ENCODE measurements at places on chromosomes 13 and 19. TPM values are rescaled to one million over a fixed set of nuclear protein-coding genes. Genes with fewer than 3 reads are reported as not detected.

Gene WDR88
- total RNA-seq: not detected

Gene HPN
- not detected for total RNA-seq

Gene ZNF653
- 3.6 TPM for total RNA-seq

Gene RGS9BP
- 0.59 TPM for total RNA-seq

Gene SIX5
- total RNA-seq: 7.6 TPM

Gene ZNF112
- 9.2 TPM for total RNA-seq

Gene CRB3
- total RNA-seq: not detected

Gene CEACAM3
- not detected for total RNA-seq

Gene KLHL1
- total RNA-seq: not detected

Gene HDGFL2
- total RNA-seq: 37.7 TPM

Gene CYP4F3
- total RNA-seq: not detected

Gene IRGC
- not detected for total RNA-seq

Gene HCST
- total RNA-seq: 1.2 TPM

Gene DACT3
- total RNA-seq: 2.2 TPM

Gene FCER2
- not detected for total RNA-seq

Gene ANGPTL8
- total RNA-seq: not detected

Gene LIM2
- not detected for total RNA-seq

Gene STX10
- 73.0 TPM for total RNA-seq

Gene DPF1
- total RNA-seq: 2.4 TPM

Gene ZNF556
- not detected for total RNA-seq

Gene SLC25A23
- total RNA-seq: 53.7 TPM

Gene NLRP7
- total RNA-seq: not detected

Gene PAN3
- total RNA-seq: 18.5 TPM

Gene IZUMO2
- total RNA-seq: not detected

Gene MAST3
- 5.9 TPM for total RNA-seq

Gene PSG3
- total RNA-seq: not detected

Gene LYPD5
- 1.2 TPM for total RNA-seq

Gene UFM1
- 143 TPM for total RNA-seq

Gene PABPC3
- 0.32 TPM for total RNA-seq

Gene PROZ
- not detected for total RNA-seq

Gene CERS1
- total RNA-seq: 2.7 TPM

Gene GDF15
- total RNA-seq: 150 TPM

Gene FXYD3
- not detected for total RNA-seq

Gene PRTN3
- not detected for total RNA-seq

Measured in smooth muscle cell of the umbilical artery (primary cell).